Pons (tissue), 1 donor: ENCODE measurements at places on chromosomes 1 and 21.

- peak; percentile 75 for DNase-seq
Measured at GRCh38 chr1:209756615-209757445, 977 bp downstream of the TRAF3IP3 start.

DNA sequence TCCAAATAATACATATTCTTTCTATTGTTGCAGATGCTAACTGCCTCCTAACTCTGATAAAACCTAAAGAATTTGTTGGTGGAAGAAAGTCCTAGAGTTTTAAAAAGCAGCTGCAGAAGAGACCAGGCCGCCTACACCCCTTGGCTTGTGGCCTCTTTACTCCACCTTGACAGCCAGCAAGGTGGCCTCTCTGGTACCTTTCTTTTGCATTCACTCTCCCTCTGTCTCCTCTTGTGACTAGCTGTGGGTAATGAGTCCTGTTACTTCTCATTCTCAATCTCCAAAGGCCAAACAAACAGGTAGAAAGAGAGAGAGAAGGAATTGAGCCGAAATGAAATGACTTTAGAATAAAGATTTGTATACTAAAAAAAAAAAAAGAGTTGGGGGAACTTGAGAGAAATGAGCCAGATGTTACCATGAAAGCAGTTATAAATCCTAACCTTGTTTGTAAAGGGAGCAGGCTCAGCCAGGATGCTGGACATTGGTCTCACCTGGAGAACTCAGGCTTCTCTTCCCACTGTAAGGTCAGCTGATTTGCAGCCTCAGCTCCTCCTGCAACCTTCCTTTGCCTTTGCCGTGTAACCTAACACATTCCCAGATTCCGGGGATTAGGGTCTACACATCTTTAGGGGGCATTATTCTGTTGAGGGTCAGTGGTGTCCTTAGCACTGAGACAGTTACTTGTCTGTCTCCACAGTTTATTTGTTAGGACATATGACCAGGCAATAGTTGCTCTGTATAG, 164.1 kb upstream of the IRF2BP2 start:
- no peak for DNase-seq

GRCh38 chr1:44267438-44267837, 54.2 kb downstream of the DMAP1 start:
- no peak for DNase-seq

- no peak for DNase-seq
Measured at GRCh38 chr21:33622253-33622652, 19.3 kb downstream of the CRYZL1 start.

GRCh38 chr1:243388276-243388675, 132.4 kb downstream of the SDCCAG8 start:
- DNase-seq = peak; percentile 7

DNA sequence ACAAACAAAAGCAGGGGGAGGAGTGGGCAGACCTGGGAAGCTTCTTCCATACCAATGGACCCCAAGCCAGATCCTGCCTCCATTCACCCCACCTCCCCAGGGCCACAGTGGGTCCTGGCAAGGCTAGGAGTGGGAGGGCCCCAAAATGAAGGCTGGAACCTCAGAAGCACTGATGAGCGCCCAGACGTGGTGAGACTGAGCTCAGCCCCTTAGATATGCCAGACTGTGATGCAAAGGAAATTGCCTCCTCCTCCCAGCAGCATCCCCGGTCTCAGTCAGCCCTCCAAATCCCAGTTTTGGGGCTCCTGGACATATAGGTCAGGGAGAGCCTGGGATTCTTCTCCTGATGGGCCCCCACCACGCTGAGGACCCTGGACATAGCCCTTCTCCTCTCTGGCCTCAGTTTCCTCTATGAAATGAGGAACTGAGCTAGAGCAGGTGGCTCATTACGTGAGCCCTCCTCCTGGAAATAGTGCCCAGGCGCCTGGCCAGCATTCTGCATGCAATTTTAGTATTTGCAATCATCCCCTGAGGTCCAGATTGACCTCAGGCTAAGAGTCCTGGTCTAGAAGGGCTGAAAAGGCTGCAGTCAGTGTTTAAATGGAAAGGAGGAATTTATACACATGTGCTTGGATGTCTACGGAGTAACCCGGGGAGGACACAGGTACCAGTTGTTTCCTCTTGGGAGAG, 33.5 kb downstream of the RHBG start:
- peak; percentile 25 for DNase-seq

- no peak for DNase-seq
Measured at GRCh38 chr21:36613059-36613458, 85.9 kb upstream of the SIM2 start.

- no peak for DNase-seq
Measured at GRCh38 chr1:92952714-92953113, 8.5 kb downstream of the DIPK1A start.

DNA sequence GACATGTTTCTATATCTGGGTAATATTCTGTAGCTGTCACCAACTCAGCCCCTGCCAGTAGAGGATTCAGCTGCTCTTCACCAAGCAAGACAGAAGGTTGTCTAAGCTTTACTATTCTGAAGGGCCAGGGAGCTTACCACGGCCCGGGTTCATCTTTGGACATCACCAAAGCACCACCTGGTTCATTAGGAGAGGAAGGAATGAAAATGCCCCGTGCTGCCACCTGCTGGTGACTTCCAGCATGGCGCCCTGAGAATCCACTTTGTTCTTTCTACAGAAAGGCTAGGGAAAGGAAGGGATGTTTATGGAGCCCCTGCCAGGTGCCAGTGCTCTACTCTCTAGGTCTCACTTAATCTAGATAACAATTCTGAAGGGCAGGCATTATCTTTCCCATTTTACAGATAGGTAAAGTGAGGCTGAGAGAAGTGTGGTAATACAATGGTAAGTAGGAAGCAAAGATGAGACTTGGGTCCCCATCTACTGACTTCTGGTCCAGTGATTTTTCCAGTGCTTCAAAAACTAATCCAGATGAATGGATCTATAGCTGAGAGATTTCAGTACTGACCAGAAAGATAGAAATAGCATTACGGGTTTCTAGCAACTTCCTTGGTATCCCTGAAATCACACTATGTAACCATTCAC, 79.5 kb downstream of the BEND5 start:
- peak; percentile 50 for DNase-seq

- DNase-seq = no peak
Measured at GRCh38 chr1:68233202-68233601, 879 bp upstream of the WLS start.

DNA sequence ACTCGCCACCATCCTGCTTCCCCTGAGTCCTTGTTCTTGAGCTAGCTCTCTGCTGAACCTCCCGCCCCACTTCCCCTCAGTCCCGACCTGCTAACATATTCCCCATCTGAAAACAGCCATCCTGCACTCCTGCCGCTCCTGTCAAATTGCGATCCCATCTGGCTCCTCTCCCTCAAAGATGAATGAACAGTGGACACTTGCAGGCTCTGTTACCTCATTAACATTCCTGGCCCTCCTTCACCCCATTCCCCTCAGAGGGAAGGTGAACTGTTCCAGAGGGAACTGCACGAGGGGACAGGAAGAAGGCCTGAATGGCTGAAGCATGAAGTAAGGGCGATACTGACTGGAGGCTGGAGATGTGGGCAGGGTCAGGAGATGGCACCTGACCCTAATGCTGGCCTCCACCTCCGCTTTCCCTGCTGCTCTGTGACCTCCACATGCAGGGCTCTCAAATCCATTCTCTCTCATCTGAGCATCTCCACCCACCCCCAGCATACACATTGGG, 7.4 kb upstream of the CELSR2 start:
- DNase-seq = no peak

- no peak for DNase-seq
Measured at GRCh38 chr1:192270398-192270797, 46.4 kb upstream of the RGS21 start.

GRCh38 chr1:96425382-96426129, 296.0 kb upstream of the PTBP2 start:
- no peak for DNase-seq

- no peak for DNase-seq
Measured at GRCh38 chr1:197184190-197184589, 37.7 kb upstream of the ASPM start.

DNA sequence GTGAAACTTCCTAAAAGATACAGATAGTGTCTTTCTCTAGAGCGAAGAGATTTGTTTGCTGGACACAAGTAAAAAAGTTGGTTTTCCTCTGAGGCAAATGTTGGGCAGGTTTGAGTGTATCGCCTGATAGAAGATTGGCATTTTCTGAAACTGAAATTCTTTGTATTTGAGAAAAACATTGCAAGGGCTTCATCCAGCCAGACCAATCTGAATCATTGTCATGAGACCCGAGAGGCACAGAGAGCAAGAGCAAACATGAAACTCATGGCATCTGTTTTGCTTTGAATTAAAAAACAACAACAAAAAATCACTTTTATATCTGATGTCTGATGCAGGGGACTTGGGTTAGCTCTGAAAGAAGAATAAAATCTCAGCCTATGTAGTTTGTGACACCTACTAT, 379.3 kb upstream of the NCAM2 start:
- peak; percentile 9 for DNase-seq

DNA sequence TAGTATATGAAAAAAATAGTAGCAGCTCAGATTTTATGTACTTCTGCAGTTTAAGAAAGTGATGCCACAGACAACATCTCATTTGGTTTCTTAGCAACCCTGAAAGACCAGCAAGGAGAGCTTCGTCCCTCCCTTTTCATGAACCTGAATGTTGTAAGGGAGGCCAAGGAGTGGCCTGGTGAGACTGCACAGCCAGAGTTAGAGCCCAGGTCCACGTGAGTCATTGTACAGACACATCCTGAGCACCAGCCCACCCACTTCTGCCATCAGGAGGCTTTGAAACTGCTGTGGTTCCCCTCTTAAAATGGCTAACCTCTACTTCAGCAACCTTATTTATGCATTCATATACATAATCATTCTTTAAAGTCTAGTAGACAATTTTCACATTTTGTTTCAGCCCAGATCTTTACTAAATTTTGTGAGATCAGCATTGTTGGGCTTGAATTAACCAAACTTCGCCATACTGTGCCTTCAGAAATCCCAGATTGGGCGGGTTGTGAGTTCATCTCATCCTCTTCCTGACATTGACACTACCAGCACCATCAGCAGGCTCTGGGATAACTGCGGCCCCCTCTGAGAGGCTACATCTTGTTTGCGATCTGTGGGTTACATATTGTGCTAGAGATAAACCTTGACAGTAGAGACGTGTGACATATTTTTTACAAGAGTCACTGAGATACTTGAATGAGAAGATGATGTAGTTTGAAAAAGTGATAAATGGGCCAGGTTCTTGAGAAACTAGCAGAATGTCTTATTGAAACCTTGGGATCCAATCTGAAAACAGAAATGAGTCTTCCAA, 106.7 kb downstream of the CAMTA1 start:
- DNase-seq = no peak

GRCh38 chr21:23837564-23837963, 1769.7 kb downstream of the MRPL39 start:
- DNase-seq = no peak

DNA sequence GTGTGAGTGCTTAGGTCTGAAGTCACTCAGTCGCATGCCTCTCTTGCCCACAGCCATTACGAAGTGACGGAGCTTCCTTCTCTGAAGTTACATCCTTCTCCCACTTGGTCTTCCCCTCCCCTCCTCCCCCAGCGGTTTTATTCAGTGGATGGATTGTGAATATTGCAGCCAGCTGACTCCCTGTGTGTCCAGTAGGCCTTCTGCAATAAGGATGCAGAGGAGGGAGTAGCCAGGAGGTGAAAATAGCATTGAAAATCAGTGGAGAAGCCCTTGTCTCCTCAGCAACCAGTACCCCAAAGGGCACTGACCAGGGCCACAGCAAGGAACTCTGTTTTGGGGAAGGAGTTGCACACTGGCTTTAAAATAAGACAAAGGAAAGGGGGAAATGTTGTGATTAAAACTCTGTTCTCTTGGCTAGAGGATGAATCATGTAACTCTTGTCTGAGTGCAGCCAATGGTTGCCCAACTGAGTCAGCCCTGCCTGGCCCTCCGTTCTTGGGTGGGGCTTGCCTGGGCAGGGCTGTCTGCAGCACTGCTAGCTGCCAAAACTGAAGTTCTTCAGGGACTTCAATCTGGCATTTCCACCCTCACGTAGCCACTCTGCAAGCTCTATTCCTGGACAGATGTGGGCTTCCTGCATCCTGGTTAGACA, 4.3 kb downstream of the S100A10 start:
- DNase-seq = no peak

- no peak for DNase-seq
Measured at GRCh38 chr1:45328680-45329079, 2.0 kb downstream of the HPDL start.
